ENCODE measurements at places on chromosomes 5 and 9.

DNA sequence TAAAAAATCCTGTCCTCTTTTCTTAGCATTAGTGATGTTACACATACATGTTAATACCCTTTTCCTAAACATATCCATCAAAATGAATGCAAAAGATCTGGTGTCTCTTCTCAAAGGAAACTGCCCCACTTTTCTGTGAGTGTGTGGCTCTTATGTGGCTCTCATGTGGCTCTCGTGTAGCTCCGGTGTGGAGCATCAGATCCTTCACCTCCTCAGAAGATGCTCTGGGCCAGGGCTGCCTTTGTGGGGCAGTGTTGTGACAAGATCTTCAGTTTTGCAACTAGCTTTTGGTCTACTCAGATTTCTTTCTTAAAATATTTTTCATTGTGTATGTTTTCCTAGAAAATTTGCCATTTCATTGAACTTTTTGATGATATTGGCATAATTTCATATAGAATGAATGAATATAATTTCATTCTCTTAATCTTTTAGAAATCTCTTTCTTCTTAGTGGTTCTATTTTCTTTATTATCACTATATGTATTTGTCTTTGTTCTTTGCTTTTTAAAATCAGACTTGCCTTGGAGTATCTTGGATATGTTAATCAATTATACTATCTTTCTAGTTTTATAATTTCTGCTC, 19.4 kb downstream of the GARNL3 start:
- DNase-seq: peak; percentile 4

DNA sequence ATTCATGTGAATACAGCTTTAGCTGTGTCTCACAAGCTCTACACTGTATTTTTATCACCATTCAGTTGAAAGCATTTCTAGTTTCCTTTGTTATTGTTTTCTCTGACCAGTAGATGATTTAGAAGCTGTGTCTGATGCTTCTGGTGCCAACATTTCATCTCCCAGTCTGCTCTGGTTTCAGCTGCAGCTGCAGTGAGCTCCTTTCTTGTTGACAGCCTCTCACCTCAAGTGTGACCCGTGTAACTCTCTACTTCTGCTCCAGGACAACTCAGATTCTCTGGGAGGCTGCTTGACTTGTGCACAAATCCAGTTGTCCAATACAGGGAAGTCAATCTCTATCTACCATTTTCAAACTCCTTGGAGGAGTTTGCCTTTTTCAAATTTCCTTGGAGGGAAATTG, 504.8 kb downstream of the DIRAS2 start:
- DNase-seq: no peak

DNA sequence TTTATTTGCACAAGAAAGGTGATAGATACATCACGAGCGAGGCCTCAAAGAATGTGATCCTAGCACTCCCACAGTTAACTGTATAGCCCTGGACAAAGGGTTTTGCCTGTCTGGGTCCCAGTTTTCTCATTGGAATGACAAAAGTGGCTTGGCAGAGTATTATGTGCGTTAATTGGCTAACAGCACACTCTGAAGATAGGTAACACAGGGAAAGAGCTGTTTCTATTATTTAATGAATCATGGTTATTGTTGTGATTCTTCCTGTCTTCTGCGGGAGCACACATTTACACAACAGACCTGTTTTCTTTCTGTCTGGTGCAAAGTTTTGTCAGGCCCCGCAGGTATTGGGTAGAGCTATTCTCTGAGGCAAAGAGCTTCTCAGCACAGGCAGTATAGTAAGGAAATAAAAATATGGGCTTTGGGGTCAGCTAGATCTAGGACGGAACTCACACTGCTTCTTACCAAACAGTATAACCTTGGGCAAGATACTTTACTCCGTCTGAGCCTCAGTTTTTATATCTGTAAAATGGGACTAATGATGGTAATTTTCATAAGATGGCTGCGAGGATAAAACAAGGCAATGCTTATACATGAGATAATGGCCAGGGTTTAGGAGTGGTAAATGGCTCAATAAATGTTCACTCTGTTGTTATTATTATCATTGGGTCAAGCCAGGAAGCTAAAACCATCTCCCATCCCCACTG, 78.9 kb downstream of the PLAC8L1 start:
- no peak for DNase-seq

GRCh38 chr9:125620216-125620615, 86.8 kb downstream of the MAPKAP1 start:
- no peak for DNase-seq

DNA sequence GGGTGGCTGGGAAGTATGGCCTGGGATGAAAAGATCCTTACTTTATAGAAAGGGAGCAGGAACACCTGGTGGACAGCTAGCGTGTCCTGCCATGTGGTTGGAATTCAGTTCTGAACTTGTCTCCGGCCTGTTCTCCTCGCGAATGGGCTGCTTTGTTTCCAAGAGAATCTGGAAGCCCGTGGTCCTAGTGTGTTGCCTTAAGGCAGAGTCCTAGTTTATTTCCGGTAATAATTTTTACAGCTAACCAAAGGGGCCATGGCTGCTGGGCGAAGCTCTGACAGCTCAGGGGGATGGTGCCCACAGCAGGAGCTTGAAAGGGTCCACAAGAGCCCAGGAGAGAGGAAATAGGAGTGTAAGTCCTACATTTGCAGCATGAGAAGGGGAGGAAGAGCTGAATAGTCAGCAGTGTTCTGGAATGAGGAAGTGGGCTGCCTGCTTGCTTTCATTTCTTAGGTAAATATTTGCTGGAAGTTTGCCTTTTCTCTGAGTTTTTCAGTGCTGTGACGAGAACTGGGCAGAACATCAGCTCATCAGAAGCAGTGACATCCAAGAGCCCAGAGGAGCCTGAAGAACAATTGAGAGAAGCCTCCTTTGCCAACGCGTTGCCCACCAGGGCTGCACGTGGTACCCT, 13.1 kb upstream of the IGFBPL1 start:
- DNase-seq: no peak

GRCh38 chr9:127549751-127550150, 62.3 kb upstream of the STXBP1 start:
- DNase-seq: no peak

GRCh38 chr5:56440871-56441740, 208.0 kb upstream of the ANKRD55 start:
- no peak for DNase-seq

GRCh38 chr5:72644296-72644695, 137.1 kb upstream of the ZNF366 start:
- no peak for DNase-seq

DNA sequence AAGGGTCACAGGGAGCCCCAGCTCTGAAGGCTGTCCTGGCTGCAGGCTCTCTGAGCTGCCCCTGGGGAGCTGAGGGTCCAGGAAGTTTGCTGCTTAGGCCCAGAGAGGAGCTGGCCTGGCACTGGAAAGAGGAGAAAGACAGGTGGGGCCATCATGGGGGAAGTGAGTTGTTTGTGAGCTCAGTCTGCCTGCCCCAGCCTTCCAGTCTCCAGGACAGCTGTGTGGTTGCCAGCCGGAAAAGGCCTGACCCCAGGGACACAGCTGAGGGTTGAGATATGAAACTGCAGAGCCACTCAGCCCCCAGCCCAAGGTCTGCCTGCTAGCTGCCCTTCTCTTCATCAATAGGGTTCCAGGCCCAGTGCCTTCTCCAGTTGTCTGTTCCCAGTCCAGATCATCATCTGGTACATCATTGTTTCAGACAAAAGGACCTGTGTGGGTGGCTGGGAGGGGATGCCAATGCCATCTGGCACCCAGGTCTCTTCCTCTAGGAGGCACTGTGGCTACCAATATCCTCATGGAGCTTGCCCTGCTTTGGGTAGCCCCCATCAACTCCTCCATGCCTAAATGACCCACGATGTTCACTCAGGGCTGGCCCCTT, 4.3 kb upstream of the DDX41 start:
- no peak for DNase-seq

DNA sequence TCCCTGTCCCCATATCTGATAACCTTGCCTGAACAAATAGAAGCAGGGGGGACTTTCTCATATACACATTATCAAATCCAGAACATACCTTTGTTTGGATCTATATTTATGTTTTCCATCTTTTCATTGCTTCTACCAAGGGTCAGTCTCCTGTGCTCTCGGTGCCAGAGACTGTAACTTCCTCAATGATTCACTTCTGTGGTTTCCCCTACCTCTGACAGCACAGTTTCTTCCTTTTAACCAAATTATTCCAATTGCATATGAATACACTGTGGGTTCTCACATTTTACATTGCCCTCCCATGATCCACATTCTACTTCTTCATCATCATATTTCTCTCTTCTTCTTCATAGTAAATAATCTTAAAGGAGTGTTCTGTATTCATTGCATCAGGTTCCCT, 32.2 kb downstream of the NMUR2 start:
- DNase-seq: no peak

DNA sequence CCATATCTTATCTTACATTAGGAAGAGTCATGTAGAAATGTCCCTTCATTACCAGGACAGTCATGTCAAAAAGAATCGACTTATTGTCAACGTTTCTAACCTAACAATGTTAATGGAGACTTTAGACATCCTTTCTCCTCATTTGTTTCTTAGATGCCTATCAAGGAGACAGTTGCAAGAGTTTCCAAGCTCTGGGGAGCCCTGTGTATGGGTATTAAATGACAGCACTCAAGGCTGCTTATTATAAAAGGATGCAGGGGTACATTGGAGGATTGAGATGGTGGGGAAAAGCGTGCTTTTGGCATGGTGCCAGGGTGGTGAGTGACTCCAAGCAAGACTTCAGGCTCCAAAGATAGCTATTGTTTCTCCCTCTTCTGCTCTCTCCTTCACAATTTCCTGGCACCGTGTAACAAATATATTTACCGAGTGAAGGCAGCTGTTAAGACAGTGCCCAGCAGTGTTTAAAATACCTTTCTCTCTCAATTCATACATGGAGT, 461.3 kb upstream of the CLINT1 start:
- no peak for DNase-seq

DNA sequence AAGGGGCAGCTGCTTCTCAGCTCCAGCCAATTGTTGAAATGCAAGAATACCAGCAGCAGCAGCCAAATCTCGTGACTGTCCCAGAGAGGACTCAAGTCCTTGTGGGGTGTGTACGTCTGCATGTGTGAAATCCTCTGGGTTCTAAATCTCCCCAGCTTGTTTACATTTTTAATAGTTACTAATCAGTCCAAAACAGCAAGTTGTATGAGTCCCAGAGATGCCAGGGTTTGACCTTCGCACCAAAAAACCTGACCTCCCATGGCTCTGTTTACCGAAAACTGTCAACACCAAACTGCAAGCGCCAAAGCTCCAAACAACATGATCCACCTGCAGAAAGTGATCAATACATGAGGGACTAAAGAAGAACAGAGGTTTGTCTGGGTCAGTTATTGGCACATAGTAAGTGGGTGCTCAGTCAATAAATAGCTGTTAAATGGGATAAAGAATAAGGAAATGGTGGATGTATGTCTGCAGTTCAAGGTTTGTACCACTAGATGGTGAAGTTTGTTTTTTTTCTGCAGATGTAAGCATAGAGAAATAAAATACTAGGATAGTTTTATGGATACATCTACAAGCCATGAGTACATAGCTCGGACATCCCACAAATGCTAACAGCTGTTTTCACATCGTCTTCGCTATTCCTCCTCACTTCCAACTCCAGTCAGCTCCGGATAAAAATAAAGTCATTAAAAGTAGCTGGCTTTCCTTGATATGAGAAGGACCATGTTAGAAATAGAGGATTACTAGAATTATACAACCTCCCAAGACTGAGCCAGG, 85.3 kb upstream of the ADRB2 start:
- DNase-seq: no peak

GRCh38 chr5:33321026-33321425, 119.7 kb upstream of the TARS1 start:
- no peak for DNase-seq

- DNase-seq: no peak
These were observed 143.6 kb downstream of the MRPS30 start for GRCh38 chr5:44952376-44952775.

- no peak for DNase-seq
These were observed 124.5 kb upstream of the PHYKPL start for GRCh38 chr5:178357121-178357521.

DNA sequence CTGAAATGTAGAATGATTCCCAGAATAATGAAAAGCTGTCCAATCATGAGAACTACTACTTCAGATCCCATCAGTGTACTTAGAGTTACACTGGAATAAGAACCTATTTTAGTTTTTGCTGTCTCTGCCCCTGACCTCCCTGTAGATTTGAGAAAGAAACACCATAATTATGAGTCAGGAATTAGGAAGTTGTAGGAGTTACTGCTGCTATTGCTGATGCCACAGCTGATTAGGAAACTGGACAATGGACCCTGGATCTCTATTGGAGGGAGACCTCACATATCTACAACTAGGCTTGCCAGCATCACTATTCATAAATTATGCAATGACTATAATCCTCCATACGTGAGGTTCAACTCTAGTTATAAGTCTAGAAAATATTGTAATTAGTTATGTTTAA, 48.8 kb upstream of the EDIL3 start:
- DNase-seq: no peak

DNA sequence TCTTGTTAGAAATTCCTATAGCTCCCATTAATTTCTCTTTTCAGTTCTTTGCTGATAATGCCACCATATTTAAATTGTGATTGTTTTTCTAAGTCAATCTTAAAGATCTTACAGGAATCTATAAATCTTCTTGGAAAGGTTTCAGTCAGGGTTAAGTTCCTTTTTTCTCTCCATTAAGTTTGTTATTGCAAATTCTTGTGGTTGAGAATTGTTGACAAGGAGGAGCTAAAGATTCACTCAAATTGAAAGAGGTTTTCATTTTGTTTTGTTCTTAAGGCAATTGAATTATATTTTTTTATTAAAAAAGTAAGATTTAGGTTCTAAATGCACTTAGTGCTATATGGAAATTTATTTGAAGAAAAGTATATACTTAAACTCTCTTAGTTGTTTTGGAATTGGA, 213.4 kb downstream of the PRR16 start:
- no peak for DNase-seq

- DNase-seq: peak; percentile 51
These were observed 148.8 kb downstream of the MEF2C start for GRCh38 chr5:88734191-88734640.

- no peak for DNase-seq
These were observed 1.4 kb downstream of the GNAQ start for GRCh38 chr9:78030296-78030552.

DNA sequence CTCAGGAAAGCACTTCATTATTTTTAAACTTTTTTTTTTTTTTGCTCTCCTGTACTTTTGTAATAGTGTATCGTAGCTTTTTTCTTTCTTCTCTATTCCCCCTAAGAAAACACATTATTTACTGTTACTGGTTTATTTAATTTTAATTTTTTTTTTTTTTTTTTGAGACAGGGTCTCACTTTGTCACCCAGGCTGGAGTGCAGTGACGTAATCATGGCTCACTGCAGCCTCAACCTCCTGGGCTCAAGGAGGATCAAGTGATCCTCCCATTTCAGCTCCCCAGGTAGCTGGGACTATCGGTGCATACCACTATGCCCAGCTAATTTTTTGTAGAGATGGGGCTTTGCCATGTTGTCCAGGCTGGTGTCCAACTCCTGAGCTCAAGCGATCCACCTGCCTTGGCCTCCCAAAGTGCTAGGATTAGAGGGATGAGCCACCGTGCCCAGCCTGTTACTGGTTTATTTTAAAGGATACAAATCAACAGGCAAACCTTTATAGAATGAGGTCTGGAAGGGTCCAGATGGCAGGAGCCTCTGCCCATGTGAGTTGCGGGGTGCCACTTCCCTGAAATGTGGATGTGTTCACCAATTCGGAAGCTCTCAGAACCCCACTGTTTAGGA, 49.0 kb upstream of the TNFSF15 start:
- no peak for DNase-seq

- no peak for DNase-seq
These were observed 16.4 kb downstream of the C5orf63 start for GRCh38 chr5:127056896-127057295.

Data from CD4-positive, alpha-beta T cell treated with Interferon gamma for 1 hour (primary cell).